ENCODE measurements at places on chromosomes 12 and 14.

DNA sequence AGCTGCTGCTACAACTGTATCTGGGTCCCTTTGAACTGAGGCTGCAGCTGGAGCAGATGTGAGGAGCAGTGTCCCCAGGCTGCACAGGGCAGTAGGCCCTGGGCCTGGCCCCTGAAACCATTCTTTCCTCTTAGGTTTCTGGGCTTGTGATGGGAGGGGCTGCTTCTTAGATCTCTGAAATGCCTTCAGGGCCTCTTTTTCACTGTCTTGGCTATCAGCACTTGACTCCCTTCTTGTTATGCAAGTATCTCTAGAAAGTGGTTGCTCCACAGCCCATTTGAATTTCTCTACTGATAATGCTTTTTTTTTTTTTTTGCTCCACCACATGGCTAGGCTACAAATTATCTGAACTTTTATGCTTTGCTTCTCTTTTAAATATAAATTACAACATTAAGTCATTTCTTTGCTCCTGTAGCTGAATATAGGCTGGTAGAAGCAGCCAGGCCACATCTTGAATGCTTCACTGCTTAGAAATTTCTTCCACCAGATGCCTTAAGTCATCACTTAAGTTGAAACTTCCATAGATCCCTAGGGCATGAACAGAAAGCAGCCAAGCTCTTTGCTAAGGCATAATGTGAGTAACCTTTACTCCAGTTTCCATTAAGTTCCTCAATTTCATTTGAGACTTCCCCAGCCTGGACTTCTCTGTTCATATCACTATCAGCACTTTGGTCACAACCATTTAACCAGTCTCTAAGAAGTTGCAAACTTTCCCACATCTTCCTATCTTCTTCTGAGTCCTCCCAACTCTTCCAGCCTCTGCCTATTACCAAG lies 41.1 kb downstream of the ACSM4 start:
- H3K4me1 ChIP-seq = no peaks in the 10 kb centered on the region
- H3K36me3 ChIP-seq = peaks cover 19% of the 10 kb centered on the region
- H3K4me3 ChIP-seq = no peak overlapping the region
- DNase-seq = no peak

DNA sequence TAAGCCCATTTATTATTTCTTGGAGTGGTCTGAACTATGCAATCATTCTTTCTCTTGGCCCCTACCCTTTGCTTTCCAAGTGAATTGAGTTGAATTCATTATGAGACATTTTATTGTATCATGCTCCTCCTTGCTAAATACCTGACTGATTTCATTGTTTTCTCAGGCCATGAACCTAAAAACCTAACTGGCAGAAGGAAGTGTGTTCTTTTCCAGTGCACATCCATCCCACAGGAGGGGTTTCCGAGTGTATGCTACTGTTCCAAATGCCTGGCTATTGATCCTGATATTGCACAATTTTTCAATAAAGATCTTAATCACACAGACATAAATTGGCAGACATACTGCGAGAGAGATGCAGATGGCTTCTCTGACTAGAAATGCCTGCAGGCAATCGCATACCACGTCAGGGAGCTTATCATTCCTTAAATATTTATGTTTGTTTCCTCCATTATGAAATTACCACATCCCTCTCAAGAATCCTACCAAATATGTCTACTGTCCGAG lies 162.2 kb upstream of the EGLN3 start:
- peaks cover 4% of the 10 kb centered on the region for H3K4me1 ChIP-seq
- peaks cover 4% of the 10 kb centered on the region for H3K27me3 ChIP-seq
- no peak overlapping the region for H3K4me3 ChIP-seq
- DNase-seq = no peak

DNA sequence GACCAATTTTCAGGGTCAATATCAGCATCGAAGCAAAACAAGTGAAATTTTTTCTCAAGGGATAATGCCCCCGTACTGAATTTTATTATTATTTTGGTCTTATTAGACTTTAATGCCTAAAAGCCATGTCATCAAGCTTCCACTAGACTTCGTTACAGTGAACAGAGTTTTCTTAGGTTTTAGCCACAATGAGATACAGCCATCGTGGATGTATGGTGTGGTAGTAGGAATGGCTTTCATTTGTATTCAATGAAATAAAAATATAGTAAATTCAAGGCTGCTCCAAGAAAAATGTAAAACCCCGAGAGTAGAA lies 11.7 kb downstream of the TAOK3 start:
- no peak for DNase-seq
- H3K4me1 ChIP-seq = peaks cover 5% of the 10 kb centered on the region
- no peak overlapping the region for H3K4me3 ChIP-seq
- no peaks in the 10 kb centered on the region for H3K36me3 ChIP-seq
- no peak overlapping the region for H3K27ac ChIP-seq

- H3K4me3 ChIP-seq = no peak overlapping the region
- H3K27me3 ChIP-seq = no peaks in the 10 kb centered on the region
- no peak overlapping the region for H3K27ac ChIP-seq
Observed at GRCh38 chr12:101013993-101014392, 196.0 kb downstream of the SLC5A8 start.

DNA sequence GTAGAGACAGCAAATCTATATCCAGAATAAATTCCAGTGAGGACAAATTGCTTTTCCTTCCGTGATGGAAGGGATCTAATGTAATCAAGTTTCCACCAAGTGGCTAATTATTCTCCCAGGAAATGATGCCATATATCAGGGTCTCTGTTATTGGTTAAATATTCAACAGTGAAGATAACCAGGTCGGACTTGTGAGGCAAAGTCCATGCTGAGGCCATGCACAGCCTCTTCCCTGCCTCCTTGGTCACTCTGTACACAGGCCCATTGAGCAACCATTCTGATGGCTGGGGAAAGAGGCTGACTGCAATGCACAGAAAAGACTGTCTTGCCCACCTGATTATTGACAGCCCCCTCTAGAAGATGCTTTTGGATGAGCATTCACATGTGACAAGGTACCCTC lies 90.1 kb downstream of the TNFAIP2 start:
- H3K4me1 ChIP-seq = peaks cover 1% of the 10 kb centered on the region
- peaks cover 5% of the 10 kb centered on the region for H3K27me3 ChIP-seq
- peaks cover 4% of the 10 kb centered on the region for H3K36me3 ChIP-seq
- no peak for DNase-seq

- peaks cover 2% of the 10 kb centered on the region for H3K4me1 ChIP-seq
- H3K27me3 ChIP-seq = peaks cover 12% of the 10 kb centered on the region
- no peak within 1 kb of the TSS for H3K27ac ChIP-seq
- H3K4me3 ChIP-seq = no peak within 1 kb of the TSS
- H3K36me3 ChIP-seq = no peaks in the 10 kb centered on the region
Observed at GRCh38 chr14:24307575-24308341, at the start of gene CIDEB. TSS of gene CIDEB (minus strand) at chr14:24307977. CDS start at chr14:24307858, 119 bp downstream.

- no peaks in the 10 kb centered on the region for H3K36me3 ChIP-seq
- H3K27ac ChIP-seq = no peak overlapping the region
- H3K4me3 ChIP-seq = no peak overlapping the region
- H3K4me1 ChIP-seq = no peaks in the 10 kb centered on the region
- DNase-seq = no peak
- peaks cover 3% of the 10 kb centered on the region for H3K27me3 ChIP-seq
Observed at GRCh38 chr12:49458816-49459215, 80.0 kb upstream of the KCNH3 start.

DNA sequence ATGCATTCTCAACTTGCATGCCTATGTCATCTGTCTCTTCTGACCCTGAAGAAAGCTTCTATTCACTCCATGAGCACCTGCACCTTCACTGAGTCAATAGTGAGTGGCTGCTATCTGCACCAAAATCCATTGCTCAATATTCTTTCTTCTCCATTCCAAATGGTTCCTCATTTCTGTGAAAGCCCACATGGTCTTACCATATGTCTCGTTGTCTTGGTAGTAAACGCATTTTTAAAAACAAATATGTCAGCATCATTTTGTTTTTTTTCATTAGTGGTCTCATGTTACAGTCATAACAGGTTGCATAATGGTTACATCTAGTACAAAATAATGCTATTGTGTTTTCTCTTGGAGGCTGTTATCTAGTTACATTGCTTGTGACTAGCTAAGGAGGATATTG lies 106.9 kb upstream of the CPM start:
- no peaks in the 10 kb centered on the region for H3K27me3 ChIP-seq
- no peak overlapping the region for H3K4me3 ChIP-seq
- peaks cover under 1% of the 10 kb centered on the region for H3K4me1 ChIP-seq
- no peak for DNase-seq

DNA sequence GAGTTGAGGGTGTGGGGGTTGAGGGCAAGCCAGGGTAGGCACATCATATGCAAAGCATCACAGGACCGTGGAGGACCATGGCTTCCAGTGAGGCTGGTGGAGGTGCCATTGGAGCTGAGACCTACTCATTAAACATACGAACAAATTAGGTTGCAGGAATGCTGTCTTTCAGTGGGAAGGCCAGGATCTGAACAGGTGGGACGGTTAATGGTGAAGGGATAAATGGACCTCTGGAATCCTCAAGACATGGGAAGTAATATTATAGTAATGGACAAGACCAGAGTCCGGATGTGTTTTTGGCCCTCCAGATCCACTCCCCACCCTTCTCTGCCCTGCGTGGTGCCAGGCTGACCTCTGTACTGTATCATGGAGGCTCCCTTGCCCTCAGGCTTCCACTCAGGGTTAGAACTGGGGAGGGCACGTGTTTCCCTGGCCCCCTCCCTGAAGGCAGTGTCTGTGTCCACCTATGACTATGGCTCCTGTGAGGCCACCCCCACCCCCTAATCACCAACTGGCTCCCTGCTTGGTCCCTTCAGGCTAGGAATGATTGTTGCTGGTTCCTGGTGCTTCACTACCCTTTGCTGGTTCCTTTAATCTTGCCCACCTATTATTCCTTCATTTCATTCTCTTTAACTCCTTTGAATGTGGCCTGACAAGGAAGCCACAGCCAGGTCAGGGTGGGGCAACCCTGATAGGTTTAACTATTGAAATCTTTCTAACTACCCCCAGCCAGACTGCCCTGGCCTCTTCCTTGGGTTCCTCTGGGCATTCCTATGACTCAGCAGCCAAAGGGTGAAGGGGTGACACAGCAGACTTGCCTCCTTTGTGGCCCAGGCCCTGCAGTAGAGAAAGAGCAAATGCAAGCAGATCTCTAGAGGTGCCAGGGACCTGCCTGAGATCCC lies 10.7 kb downstream of the DHRS2 start:
- no peak overlapping the region for H3K27ac ChIP-seq
- H3K4me1 ChIP-seq = no peaks in the 10 kb centered on the region
- peaks cover 9% of the 10 kb centered on the region for H3K36me3 ChIP-seq
- H3K27me3 ChIP-seq = peaks cover 7% of the 10 kb centered on the region
- no peak overlapping the region for H3K4me3 ChIP-seq
- no peak for DNase-seq

DNA sequence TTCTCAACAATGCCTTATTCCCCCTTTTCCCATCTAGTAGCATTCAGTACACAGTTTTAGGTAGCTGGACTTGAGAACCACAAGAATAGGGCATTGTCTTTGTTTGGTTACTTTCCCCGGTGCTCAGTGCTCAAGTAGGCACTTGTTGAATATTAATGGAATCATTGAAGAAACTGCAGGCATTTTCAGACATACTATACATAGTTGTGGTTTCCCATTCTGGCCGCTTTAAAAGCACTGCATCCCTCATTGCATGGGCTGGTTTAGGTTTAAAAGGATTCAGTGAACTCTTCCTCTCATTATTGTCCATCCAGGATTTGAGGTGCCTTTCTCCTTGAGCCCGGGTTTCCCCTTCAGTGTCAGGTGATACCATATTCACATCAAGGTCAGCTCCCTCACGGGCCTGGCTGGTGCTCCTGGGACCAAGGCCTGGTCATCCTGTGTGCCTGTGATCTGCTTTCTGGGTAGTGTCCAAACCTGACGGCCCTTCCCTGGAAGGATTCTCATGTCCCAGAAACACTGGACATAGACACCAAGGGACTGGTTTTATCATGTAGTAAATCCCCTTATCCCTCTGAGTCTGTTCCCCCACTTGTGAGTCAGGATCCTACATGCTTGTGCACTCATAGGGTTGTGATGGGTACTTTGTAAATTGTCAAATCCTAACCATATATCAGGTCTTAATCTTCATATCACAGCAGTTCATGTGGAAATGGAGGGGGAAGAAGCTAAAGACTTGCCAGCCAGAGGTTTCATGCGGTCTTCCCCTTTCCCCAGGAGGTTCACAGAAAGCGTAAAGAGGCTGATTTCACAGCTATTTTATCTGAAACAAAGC lies 7.4 kb downstream of the TCP11L2 start:
- H3K27me3 ChIP-seq = no peaks in the 10 kb centered on the region
- H3K4me1 ChIP-seq = peaks cover 3% of the 10 kb centered on the region
- H3K27ac ChIP-seq = no peak overlapping the region
- H3K4me3 ChIP-seq = no peak overlapping the region

GRCh38 chr12:26399381-26399780 lies 204.0 kb downstream of the SSPN start:
- no peaks in the 10 kb centered on the region for H3K36me3 ChIP-seq
- no peaks in the 10 kb centered on the region for H3K4me1 ChIP-seq
- DNase-seq = no peak
- H3K4me3 ChIP-seq = no peak overlapping the region
- no peaks in the 10 kb centered on the region for H3K27me3 ChIP-seq
- no peak overlapping the region for H3K27ac ChIP-seq

GRCh38 chr14:79179985-79180384 lies 1009.8 kb downstream of the NRXN3 start:
- no peaks in the 10 kb centered on the region for H3K27me3 ChIP-seq
- H3K4me3 ChIP-seq = no peak overlapping the region
- H3K4me1 ChIP-seq = no peaks in the 10 kb centered on the region
- DNase-seq = no peak

- no peak overlapping the region for H3K4me3 ChIP-seq
- peaks cover 7% of the 10 kb centered on the region for H3K36me3 ChIP-seq
- H3K27ac ChIP-seq = no peak overlapping the region
- H3K4me1 ChIP-seq = peaks cover 8% of the 10 kb centered on the region
- peaks cover 8% of the 10 kb centered on the region for H3K27me3 ChIP-seq
Observed at GRCh38 chr12:130589540-130590317, 126.4 kb downstream of the RIMBP2 start.

DNA sequence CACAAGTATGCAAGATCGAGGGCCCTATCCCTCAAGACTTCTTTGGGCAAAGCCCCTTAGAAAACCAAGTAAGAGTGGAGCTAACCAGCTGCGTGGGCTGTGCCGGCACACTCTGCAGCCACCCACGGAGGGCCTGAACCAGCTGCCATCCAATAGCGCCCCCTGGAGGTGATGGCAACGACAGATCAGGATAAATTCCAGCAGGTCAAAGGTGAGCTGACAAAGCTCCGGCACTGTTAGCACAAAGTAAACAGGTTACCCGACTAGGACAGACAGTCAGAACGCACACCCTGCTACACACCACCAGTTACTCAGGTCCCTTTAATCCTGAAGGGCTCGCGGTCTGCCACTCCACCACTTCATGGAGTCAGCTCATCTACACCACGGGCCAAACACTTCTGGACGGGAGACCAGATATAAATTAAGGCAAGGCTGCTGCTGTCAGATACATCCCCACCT lies 4.9 kb downstream of the ZBTB39 start:
- H3K4me1 ChIP-seq = peaks cover 40% of the 10 kb centered on the region
- H3K36me3 ChIP-seq = peaks cover 4% of the 10 kb centered on the region
- DNase-seq = peak; percentile 81
- peaks cover 4% of the 10 kb centered on the region for H3K27me3 ChIP-seq

DNA sequence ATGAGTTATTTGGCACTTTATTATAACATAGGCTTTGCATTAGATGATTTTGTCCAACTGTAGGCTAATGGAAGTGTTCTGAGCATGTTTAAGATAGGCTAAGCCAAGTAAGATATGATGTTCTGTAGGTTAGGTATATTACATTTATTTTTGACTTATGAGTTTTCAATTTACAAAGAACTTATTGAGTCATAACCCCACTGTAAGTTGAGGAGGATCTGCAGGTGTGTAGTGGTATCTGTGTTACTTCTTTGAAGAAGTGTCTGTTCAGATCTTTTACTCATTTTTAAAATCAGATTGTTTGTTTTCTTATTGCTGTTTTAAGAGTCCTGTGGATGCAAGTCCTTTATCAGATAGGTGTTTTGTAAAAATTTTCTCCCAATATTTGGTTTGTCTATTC lies 329.2 kb downstream of the RAD51B start:
- no peak overlapping the region for H3K27ac ChIP-seq
- no peak overlapping the region for H3K4me3 ChIP-seq
- peaks cover 16% of the 10 kb centered on the region for H3K36me3 ChIP-seq
- DNase-seq = no peak
- H3K4me1 ChIP-seq = peaks cover 4% of the 10 kb centered on the region
- H3K27me3 ChIP-seq = no peaks in the 10 kb centered on the region

All from glutamatergic neuron (in vitro differentiated cells).